ENCODE measurements at places on chromosomes 1 and 21.

DNA sequence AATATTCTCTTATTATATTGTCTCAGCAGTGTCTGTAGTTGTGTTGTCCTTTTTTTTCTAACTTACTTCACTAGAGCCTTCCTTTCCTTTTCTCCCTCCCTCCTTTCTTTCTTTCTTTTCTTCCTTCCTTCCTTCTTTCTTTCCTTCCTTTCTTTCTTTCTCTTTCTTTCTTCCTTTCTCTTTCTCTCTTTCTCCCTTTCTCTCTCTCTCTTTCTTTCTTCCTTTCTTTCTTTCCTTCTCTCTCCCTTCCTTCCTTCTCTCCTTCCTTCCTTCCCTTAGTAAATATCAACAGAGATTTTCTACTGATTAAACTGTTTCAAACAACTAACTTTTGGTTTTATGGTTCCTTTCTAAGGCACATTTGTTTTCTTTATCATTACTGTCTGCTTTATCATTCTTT is 43.1 kb upstream of the PGBD5 start:
- DNase-seq = no peak

DNA sequence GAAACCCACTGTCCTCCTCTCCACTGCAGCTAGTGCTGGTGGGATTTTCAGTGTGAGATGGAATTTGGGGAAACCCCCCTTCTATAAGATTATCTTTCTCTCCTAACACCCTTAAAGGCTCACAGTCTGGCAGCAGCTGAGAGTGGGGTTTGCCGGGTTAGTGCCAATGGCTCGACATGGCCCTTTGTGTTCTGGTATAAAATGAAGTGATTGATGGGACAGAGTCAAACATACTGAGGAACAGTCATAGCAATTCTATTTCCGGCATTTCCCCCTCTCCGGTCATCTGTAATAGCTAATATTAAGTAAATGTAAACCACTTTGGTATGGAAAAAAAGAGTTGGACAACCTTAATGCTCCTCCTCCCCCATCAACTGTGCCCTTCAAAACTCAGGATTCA is 37.6 kb downstream of the TFF3 start:
- DNase-seq = no peak

DNA sequence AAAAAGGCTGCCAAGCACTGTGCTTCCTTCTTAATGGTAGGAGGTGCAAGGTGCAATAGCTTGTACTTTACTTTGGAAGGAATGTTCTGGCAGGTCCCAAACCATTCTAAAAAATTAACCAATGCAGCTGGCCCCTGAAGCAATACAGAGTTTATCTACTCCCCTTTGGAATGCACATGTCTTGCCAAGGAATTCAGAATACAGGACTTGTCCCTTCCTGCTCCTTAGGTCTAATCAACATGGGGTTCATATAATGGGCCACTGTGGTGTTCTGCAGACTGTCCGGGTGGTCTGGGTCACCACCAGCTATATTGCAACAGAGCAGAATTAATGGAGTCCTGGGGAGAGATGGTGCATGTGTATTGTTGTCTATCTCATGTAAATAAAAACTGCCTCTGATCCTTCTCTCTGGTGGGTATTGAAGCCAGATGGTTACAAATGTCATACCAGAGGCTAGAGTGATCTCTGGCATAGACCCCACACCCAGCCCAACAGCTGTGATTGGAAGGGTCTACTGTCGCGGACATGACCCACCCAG is 112.8 kb downstream of the RIPK4 start:
- DNase-seq = peak; percentile 55

DNA sequence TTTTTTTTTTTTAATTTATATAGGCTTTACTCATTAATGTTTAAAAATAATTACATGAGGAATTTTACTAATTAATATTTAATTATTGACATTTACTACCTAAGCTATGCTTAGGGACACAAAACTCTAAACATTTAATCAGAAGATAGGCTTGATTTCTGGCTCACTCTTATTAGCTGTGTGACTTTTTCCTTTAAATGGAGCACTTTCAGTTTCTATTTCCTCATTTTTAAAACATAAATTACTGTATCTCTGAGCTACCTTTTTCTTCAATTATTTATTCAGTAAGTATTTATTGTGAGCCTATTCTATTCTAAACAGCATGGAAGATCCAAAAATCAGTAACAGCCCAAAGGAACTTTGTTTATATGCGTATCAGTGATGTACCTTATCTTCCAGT is 40.5 kb downstream of the MAP3K7CL start:
- DNase-seq = no peak

- no peak for DNase-seq
Measured at GRCh38 chr1:101081496-101082488, 56.2 kb upstream of the DPH5 start.

- DNase-seq = no peak
Measured at GRCh38 chr1:85940656-85941306, 215.8 kb downstream of the COL24A1 start.

- DNase-seq = no peak
Measured at GRCh38 chr1:184840596-184840995, 85.9 kb upstream of the EDEM3 start.

DNA sequence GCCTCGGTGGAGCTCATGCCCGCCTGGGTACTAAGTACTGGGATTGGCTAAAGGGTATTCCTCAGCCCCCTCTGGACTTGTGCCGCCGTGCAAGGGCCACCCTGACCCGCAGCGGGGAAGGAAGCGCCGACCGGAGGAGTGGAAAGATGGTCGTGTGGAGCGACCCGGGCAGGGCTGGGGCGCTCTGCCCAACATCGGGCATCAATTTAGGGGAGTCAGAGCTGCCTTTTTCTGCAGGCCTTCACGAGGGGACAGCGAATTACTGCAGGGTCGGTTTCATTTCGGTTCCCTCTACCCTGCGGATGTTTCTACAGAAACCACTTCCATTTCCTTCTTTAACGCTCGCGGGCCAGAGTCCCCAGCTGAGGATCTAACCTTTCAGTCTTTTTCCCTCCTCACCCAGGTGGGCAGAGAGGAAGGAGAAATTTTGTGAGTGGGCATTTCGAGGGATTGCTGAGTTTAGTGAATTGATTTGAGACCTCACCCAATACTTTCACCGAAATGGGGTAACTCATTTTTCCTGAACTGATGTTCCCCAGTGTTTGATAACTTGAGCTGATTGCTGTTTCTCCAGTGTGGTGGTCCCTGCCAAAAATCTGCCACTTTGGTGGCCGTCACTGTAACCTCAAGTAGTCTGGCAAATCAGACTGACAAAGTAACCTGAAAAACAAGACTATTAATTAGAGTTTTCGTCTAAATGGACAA is 1.1 kb downstream of the TOR1AIP1 start:
- DNase-seq = no peak

DNA sequence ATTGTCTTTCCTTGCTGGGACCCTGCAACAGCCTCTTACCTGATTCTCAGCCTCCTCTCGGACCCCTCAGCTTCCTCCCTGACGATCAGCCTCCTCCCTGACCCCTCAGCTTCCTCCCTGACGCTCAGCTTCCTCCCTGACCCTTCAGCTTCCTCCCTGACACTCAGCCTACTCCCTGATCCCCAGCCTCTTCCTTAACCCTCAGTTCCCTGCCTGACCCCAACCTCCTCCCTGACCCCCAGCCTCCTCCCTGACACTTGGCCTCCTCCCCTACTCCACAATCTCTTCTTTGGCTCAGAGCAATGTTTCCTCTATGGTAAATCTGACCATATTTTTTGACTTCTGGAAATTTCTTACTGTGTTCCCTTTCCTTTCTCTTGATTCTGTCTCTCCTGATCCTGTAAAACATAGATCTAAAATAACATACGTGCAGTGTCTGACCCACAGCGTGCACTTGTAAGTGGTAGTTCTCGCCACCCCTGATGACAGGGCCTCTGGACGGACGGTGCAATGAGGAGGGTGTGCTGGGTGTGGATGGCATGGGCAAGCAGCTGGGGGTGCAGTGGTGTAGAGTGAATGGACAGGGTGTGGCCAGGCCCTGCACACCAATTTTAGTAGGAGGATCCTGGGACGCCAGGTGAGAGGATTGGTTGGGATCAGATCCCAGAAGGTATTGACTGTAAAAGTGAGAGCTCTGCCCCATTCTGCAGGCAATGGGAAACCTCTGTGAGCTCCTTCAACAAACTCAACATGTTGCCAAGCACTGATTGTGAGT is 264.1 kb downstream of the FOXD2 start:
- no peak for DNase-seq

DNA sequence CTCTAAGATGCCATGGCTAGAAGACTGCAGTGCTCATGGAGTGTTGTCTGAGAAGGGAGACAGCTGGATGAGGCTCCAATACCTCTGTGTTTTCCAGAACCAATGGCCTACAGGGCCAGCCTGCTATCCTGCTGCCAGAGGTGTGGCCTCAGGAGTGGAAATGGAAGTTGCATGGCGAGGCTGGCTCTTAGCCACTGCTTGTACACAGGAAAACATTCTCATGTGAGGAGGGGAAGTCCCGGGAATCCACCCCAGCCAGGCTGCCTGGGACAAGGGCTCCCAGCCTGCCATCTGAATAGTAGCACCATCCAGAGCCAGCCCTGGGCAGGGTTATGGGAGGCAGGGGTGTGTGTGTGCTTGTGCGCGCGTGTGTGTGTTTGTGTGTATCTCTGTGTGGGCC is 56.5 kb downstream of the SDC3 start:
- DNase-seq = peak; percentile 24

- peak; percentile 51 for DNase-seq
Measured at GRCh38 chr1:91591175-91591974, 90.7 kb downstream of the CDC7 start.

Data from amniotic epithelial cell (primary cell).